RPMI7951 (cell line): ENCODE measurements at places on chromosomes 4 and X.

GRCh38 chr4:113528395-113528794, 233.1 kb downstream of the CAMK2D start:
- DNase-seq: no peak

GRCh38 chrX:111779582-111779981, 96.4 kb upstream of the TRPC5OS start:
- DNase-seq: no peak

DNA sequence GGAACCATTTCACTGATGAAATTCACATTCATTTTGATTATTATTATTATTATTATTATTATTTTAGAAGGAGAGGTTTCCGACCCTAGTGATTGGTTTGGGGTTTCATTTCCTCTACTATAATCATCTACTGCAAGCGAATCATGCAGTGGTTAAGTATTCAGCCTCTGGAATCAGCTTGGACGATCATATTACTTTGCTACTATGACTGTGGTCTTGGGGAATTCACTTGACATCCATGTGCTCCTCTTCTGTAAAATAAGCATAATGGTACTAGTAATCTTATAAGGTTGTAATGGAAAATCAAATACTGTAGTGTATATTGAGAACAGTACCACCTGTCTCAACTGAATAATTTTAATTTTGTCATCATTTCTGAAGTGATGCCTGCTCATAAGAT, 132.1 kb upstream of the SLC4A4 start:
- no peak for DNase-seq

- DNase-seq: no peak
Observed at GRCh38 chr4:185868983-185869382, 57.0 kb upstream of the SORBS2 start.

DNA sequence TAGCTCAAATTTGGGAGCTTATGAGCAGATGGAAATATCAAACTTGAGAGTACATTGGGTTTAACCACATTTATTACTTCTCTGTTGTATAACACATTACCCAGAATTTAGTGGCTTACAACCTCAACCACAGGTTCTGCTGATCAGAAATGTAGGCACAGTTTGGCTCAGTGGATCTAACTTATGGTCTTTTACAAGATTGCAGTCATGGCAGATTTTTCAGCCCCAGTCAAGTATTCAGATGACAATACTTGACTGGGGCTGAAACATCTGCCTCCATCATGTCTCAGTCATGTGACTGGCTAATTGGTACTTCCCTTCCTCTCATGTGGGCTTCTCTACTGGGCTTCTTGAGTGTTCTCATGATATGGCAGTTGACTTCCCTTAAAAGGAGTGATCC, 44.0 kb upstream of the ADAD1 start:
- DNase-seq: no peak

GRCh38 chr4:21009956-21010355, 309.7 kb downstream of the PACRGL start:
- DNase-seq: no peak

- no peak for DNase-seq
Observed at GRCh38 chr4:93983140-93983539, 154.6 kb downstream of the ATOH1 start.

- peak; percentile 62 for DNase-seq
Observed at GRCh38 chr4:101419336-101420135, 72.2 kb upstream of the PPP3CA start.

DNA sequence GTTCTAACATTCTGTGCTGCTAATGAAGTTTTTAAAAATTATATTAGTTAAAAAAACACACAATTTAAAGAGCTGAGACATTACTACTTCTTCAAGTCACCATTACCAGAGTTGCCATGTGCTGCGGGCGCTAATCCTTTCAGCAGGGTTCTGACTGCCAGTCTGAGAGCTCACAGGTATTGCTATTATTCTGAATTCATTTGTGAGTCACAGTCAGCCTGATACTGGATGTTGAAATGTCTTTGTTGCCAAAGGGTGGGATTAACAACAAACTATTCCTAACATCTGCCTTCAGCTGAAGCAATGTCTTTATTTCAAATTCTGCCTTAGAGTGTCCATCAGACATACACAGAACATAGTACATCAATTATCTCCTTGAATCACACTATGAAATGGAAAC, 197.1 kb upstream of the FGF13 start:
- DNase-seq: no peak

- DNase-seq: no peak
Observed at GRCh38 chr4:131348263-131348662, 1800.8 kb upstream of the PCDH10 start.

DNA sequence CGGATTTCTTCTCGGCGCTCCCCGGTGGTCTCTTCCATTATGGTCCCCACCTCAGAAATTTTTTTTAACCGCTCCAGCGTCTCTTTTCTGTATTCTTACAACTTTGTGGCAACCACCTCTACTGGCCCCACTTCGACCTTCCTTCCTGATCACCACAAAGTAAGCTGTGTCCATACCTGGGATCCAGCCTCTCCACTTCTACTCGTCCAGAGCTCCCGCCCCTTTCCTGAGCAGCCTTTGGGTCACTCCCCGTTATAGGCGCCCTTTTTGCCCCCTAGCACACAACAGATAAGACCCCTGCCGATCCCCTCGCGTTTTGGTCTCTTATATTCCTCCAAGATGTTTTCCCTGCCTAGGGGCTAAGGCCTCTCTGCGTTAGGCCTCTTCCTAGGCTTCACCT, 557 bp downstream of the PIGG start:
- DNase-seq: no peak

DNA sequence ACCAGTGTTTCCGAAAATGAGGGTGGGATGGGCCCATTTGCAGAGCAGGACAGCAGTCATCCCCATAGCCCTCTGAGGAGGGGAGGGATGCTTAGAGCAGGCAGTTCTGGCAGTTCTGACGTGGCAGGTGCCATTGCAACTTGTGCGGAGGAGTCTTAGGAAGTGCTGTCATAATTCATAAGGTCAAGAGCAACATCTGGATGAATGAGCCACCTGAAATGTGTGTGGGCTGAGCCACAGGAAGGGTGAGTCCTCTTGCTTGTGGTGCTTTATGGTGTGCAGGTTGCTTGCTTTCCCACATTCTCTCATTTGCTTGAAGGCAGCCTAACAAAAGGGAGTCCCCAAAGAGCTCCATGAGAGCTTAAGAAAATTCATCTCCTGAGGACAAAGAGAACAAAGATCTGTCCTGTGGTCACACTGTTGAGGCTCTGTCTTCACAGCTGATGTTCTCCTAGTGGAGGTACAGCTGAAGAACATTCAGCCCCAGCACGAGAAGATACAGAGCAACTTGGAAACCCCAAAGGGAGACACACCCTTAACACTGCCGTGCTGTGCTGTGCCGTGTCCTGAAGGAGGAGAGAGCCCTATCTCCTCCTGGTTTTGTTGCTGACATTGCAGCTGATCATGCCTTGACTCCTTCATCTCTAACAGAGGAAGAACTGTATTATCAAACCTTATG, 60.3 kb downstream of the DLG3 start:
- no peak for DNase-seq

DNA sequence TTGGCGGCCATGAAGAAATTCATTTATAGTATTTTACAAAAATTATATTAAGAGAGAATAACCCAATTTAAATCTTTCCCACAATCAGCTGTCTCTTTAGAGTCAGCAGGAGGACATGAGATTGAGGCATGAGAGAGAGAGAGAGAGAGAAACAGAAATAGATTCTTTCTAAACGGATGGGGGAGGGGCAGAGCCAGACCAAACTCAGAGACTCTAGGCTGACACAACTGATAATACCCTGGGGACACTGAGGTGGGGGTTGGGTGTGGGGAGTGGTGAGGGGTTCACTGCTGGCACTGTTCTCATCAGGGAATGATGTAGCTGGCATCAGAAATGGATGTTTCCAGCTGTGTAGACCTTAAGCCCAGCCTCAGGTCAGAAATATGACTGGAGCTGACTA, 20.5 kb upstream of the HOPX start:
- DNase-seq: no peak

DNA sequence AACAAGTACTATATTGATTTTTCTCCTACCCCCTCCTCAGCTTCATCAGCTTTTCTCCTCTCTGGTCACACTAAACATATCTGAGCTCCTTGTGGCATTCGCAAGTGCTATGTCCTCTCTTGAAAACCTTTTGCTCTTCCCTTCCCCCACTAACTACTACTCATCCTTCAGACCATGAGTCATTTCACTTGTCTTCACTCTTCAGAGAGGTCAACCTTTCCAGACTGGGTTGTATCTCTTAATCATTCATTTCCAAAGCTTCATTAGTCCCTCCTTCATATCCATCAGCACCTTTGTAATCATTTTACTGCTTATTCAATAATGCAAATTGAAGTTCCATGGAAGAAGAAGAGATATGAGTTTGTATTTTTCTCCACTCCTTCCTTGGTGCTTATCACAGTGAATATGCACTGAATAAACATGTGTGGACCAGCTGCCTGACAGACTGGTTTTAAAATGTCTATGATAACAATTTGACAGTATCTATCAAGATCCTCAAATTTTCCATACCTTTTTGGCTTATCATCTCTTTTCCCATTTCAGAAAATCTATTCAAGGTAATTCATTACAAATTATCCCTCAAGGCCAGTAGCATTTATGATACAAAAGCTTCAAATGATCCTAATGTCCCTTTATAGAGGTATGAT, 28.4 kb downstream of the DDX60L start:
- peak; percentile 88 for DNase-seq

- no peak for DNase-seq
Observed at GRCh38 chr4:154838694-154839093, 57.6 kb downstream of the RBM46 start.

DNA sequence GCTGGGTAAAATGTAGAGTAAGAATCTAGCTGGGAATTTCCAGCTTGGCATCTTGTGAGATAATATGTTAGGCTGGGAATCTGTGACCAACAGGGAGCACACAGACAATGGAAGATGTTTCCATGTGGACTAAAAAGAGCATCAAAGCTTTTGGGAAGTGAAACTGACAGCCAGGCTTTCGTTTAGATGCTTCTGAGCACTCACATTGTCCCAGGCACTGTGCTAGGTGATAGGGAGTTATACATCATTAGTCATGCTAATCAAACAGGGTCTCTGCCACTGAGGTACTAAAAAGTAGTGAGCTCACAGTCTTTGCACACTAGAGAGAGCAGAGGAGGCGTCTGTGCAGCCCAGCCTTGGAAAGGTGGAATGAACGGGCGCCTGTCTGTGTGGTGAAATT, 101.9 kb upstream of the SCOC start:
- no peak for DNase-seq

GRCh38 chr4:3808597-3808996, 42.4 kb downstream of the ADRA2C start:
- no peak for DNase-seq

GRCh38 chr4:153000076-153000420, 63.9 kb downstream of the FHDC1 start:
- no peak for DNase-seq

DNA sequence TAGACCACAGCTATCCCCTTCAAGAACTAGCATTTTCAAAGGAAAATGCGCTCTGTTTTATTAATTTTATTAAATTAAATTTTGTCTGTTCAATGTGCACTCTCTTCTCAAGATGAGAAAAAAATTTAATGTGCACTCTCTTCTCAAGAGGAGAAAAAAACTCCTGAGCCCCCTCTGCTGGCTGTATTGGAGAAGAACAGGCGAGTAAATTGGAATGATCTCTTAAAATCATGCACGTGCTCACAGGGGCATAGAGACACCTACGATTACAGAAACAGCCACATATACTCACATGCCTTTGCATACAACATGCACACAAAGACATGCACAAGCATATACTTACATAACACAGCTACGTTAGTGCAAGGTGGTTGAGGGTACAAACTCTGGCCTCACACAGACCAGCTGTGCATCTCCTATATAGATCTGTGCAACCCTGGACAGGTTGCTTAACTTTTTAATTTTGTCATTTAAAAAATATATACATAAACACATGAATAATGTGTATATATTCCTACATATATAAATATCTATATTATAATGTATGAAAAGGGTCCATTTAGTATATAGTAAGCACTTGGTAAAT, 176.2 kb upstream of the CXorf66 start:
- no peak for DNase-seq

DNA sequence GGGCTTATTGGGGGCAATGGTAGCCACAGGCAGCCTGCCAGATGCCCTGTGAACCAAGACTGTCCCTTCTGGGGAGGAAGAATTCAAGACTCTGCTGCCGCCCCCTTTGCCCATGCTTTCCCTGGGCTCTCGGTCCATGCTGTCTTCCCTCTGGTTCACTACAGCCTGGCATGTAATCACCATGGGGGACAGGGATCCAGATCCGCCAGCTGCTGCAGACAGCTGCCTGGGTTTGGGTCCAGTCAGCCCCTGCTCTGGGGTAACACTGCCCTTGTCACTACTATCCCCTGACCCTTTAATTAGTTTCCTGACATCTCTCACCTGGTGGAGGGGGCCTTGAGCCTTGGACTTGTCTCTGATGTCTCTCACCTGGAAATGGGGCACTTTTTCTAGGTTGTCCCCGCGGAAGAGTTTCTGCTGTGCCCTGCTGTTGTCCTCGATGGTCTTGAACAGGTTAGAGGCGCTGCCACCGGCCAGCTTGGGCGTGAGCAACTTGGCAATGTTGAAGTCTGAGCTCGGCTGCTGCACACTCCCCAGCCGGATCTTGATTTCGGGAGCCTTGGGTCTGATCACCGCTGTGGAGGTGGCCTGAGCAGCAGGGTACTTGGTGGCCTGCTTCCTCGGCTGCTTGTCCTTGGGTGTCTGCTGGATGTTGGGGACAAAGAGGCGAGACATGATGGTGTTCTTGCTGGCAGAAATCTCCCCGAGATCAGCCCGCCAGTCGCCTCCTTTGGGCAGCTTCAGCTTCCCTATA, 6.4 kb downstream of the C4orf54 start:
- no peak for DNase-seq

- DNase-seq: no peak
Observed at GRCh38 chr4:174454815-174455473, 67.3 kb downstream of the HPGD start.

DNA sequence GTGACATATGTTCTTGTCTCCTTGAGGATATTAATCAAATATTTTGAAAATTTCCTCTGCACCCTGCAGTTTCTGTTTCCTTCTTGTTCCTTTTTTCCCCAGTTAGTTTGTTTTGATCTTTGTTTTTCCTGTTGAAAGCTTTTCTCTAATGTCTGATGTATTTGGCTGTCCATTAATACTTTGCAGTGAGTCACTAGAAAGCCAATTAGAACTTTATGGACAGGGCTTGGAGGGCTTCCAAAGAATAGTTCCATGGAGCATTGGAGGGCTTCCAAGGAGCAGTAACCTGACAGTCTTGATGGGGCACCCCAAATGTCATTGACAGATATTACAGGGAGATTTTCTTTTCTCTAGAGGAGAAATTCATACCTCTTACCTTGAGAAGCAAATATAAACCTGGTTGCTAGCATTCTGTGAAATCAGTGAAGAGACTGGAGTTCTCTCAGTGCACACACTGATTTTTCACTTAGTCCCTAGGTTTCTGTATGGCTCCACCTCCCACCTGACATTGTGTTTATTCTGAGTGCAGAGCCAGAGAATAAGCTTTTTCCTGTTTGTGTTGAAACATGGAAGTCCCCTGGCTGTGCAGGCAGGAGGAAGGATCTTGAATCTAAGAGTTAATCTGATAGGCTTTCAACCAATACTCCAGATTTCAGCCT, 26.5 kb downstream of the SPARCL1 start:
- DNase-seq: peak; percentile 34

GRCh38 chr4:184792950-184793555, 32.7 kb downstream of the ACSL1 start:
- peak; percentile 95 for DNase-seq

- DNase-seq: no peak
Observed at GRCh38 chrX:24276015-24276414, 37.9 kb downstream of the SUPT20HL2 start.
